Stimulated activated CD4-positive, alpha-beta T cell treated with anti-CD3 and anti-CD28 coated beads, Interleukin-1b, Interleukin-23, amount 100 ng/mL, for 1 hour (primary cell): ENCODE measurements at places on chromosomes 12 and 14.

DNA sequence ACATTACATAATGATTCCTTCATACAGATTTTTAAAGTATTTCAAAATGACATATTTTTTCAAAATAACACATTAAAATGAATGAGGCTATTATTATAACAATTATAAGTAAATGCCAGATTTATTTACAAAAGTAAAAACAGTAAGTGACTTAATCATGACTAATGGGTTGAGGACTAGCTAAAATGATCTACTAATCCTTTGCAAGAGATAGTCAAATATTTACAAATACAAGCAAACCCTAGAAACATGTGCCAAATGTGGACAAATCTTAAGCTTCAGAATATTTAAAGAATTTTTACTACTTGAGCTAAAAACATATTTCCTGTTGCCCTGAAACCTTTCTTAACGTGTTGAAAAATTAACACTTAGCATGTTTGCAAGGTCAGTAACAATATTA lies 74.8 kb downstream of the KIF21A start:
- DNase-seq: no peak

GRCh38 chr12:46177837-46178608 lies 90.8 kb downstream of the SLC38A1 start:
- DNase-seq: no peak

GRCh38 chr12:27924350-27925135 lies 48.0 kb downstream of the PTHLH start:
- DNase-seq: no peak

DNA sequence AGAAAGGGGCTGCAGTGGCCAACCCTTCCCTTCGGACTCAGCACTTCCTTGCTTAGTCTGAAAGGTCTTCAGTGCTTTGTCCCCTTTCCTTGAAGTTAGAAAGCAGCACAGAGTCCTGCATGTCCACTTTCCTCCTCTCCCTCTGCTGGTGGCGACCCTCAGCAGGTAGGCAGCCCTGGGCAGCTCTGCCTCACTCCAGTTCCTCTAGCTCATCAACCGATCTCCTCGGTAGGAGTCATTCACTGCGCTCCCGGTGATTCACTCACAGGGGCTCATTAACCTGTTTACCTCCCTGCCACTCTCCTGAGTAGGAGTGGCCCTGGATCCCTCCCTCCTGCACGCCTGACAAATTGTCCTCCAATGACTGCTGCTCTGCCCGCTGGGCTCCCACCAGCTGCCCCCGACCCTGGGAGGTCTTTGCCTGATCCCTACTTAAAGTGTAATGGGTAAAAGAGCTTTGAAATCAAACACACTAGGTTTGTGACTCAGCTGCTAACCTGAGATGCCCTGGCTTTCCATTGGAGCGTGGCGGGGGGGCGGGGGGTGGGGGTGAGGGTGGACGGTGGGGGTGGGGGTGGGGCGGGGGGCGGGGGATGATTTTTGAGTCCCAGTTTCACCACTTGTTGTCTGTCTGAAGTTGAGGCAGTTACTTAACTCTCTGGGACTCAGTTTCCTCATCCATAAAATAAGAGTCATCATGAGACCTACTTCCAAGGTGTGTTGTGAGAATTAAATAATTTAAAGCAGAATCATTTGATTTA lies 4.2 kb downstream of the SCNN1A start:
- DNase-seq: no peak

DNA sequence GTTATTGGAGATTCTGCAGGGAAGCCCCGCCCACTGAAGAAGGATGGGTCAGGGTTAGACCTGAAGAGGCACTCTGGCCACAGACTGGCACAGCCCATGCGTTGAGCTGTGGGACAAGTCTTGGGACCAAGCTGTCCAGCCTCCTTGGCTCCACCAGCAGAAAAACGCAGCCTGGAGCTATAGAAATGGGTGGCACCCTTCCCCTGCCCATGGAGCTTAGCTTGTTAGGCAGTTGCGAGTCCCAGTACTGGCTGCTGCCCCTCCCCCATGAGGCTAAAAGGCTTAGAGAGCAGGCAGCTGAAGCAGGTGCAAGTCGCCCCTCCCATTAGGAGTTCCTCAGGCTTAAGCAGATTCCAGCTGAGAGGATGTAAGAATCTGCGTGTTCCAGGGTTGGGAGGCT lies 1124.0 kb upstream of the TMEM132C start:
- no peak for DNase-seq

- DNase-seq: no peak
Observed at GRCh38 chr12:62898526-62898925, 36.4 kb downstream of the PPM1H start.

DNA sequence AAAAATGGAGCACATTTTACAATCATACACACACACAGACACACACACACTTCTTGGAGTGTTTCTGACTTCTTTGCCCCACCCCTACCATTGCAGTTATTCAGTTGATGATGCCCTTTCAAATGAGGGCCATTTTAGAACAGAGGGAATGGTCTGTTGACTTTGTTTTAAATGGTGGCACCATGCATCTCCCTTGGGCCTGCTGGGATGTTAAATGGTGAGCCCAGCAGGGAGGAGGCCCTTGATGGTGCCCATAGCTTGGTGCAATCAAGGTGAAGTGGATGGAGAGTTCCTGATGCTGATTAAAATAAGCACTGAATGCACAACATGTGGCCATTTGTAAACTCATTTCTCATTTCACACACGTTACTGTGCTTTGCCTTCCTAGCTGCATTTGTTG lies 13.3 kb downstream of the C12orf75 start:
- no peak for DNase-seq

DNA sequence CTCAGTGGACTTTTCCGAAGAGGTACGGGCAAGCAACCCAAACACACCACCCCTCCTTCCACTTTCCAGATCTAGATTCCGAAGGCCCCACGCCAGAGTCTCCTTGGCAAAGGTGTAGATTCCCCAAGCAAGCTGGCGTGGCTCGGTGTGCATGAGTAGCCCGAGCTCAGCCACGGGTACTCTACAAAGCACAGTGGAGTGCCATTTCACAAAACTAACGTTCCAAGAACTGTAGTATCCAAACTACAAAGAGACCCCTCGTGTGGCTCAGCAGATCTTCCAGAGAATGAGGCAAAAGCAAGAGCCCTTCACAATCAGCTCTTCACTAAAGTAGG lies 72.1 kb downstream of the FOXN3 start:
- no peak for DNase-seq

GRCh38 chr12:89797436-89797835 lies 88.8 kb upstream of the ATP2B1 start:
- DNase-seq: no peak

DNA sequence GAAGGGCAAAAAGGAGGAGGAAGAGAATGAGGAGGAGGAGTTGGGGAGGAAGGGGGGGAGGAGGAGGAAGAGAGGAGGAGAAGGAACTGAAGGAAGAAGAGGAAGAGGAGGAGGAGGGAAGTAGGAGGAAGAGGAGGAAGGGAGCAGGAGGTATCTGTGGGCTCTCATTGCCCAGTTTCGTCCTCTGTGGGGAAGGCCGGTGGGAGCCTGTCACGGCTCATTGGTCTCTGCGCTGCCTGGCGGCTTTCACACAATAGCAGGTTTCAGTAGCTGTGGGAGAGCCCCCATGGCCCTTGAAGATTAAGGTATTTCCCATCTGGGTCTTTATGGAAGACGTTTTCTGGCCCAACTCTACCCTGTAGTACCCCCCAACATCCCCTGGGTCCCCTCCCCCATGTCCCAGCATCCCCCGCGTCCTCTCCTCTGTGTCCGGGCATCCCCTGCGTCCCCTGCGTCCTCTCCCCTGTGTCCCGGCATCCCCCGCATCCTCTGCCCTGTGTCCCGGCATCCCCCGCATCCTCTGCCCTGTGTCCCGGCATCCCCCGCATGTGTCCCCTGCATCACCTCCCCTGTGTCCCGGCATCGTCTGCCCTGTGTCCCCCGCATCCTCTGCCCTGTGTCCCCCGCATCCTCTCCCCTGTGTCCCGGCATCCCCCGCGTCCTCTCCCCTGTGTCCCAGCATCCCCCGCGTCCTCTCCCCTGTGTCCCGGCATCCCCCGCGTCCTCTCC lies 278.2 kb upstream of the SFSWAP start:
- no peak for DNase-seq

DNA sequence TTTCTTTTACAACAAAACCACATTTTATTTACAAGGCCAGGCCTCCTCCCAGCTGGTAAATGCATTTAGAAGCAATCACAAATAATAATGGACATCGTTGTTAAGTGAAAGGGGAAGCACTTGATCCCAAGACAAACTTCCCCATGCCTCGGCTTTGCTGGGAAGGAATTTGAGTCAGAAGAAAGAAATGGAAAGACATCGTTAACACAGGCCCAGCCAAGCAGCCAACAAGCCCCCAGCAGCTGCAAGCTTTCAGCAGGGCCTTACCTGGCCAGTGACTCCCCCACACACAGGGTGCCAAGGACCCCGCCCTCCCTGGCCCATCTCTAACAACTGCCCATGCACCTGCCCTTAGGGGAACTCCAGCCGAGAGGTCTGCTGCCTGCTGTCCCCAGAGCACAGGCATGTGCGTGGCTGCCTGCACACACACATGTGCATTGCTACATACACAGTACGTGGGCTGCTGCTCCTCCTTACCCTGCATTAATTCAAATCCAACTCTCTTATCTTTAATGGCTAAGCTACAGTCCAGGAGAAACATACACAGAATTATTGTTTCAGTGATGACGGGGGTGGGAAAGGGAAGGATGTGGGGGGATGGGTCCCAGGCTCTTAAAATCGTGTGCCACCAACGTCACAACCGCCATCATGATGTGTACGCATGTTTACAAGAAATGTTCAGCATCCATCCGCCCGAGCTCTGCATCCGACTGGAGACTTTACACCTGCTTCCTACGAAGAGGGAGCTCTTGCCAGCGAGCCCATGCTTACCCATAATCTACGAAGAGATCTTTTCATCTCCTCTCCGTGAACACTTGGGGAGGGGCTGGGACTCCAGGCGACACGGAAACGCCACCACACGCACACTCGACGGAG lies 9.8 kb downstream of the BCL11B start:
- no peak for DNase-seq

DNA sequence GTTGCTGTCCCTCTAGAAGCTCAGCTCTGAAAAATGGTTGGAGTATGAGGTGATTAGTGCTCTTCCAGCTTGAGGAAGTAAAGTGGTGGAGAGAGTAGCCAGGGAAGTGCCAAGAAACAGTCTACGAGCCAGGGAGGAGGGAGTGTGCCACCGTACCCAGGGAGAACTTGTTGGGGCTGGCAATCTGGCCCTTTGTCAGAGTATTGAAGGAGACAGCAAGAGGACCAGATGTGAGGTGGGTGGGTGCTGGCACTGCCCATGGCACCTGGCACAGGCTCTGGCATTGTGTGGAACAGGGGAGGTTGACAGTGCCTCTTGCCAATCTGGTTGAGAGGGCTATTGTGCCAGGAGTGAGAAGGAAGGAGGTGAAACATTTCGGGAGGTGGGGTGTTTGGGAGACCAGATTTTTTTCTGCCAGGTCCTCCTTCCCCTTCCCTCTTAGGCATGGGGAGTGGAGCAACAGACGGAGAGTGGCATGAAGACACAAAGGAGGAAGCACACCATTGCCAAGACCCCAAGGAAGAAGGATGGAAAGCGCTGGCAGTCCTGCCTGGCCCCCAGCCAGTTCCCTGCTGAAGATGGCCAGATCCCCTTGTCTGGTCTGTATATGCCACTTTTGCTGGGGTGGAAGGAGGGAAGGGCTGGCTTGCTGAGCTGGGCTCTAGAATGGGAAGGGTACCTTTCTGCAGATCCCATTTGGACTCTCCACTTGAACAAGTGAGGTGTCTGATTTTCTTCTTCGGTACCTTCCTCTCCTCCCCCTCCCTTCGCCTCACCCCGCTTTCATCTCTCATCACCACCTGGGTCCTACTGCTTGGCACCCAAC lies 37.5 kb downstream of the ZFHX2 start:
- no peak for DNase-seq

DNA sequence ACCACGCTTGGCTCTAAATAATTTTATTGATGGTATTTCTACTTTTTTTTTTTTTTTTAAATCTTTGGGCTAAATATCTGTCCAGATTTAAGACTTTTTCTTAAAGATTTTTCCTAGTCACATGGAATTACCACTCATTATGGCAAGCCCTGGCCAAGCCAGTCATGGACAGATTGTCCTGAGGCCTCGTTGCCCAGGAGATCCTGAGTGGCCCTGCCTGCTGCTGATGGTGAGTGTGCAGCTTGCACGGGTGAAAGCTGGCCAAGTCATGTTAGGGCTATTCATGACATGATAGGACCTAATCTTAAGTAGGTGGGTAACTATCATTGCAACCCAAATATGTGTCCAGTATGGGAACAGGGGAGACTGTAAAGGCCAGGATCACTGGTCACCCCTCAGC lies 27.8 kb downstream of the GUCY2C start:
- DNase-seq: no peak

DNA sequence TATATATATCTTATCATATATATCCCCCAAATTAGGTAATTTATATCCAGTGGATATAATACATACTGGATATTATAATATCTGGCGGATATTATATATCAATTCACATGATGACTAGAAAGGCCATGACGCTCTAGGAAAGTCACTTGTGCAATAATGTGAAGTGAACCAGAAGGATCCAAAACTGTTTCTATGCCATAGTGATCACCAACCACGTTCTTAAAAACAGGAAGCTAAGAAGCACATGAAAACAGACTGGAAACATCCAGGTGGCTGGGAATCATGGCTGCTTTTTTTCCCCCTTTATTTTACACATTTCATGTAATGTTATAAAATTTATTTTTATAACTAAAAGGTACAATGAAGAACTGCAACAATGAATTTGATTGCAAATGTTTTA lies 1.4 kb downstream of the GUCY2C start:
- DNase-seq: no peak

GRCh38 chr12:67593041-67593440 lies 55.5 kb upstream of the DYRK2 start:
- no peak for DNase-seq

DNA sequence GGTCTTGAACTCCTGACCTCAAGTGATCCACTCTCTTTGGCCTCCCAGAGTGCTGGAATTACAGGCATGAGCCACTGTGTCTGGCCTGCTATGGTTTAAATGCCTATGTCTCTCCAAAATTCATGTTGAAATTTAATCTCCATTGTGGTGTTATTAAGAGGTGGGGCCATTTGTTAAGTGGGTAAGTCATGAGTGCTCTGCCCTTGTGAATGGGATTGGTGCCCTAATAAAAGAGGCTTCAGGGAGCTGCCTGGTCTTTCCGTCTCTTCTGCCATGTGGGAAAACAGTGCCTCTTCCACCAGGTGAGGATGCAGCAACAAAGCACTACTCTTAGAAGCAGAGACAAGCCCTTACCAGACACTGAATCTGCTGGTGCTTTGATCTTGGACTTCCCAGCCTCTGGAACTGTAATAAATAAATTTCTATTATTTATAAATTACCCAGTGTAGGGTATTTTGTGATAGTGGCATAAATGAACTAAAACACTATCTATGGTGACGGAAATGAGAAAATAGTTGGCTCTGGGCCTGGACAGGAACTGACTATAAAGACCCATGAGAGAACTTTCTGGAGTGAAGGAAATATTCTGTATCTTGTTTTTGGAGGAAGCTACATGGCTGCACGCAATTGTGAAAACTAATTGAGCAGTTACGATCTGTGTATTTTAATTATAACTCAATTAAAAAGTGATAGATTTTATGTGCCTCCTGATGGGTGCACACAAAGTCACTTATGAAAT lies 12.1 kb upstream of the ATP23 start:
- DNase-seq: no peak

- no peak for DNase-seq
Observed at GRCh38 chr12:53172352-53172751, 8.2 kb upstream of the ZNF740 start.

GRCh38 chr12:82972624-82973023 lies 285.9 kb downstream of the TMTC2 start:
- DNase-seq: no peak
